ENCODE measurements at places on chromosomes 6 and 20. TPM values are rescaled to one million over a fixed set of nuclear protein-coding genes. Genes with fewer than 3 reads are reported as not detected.

Gene TMEM200A
- total RNA-seq: 0.59 TPM

Gene EYS
- total RNA-seq: 0.24 TPM

Gene PLCB4
- 20.5 TPM for total RNA-seq

Gene ISM1
- total RNA-seq: 1.0 TPM

Gene VSX1
- total RNA-seq: 0.54 TPM

Gene RAB44
- total RNA-seq: 0.11 TPM

Gene SAYSD1
- 6.7 TPM for total RNA-seq

Gene SAMD3
- total RNA-seq: 0.22 TPM

Gene ASIP
- total RNA-seq: 10.5 TPM

Gene FAM83C
- not detected for total RNA-seq

Gene SLC32A1
- total RNA-seq: not detected

Gene MLN
- total RNA-seq: not detected

Gene MSH5
- total RNA-seq: 1.7 TPM

Gene TCF21
- 2.0 TPM for total RNA-seq

Gene ANKRD66
- total RNA-seq: not detected

Gene ARHGAP18
- total RNA-seq: 3.5 TPM

Gene PLA2G7
- total RNA-seq: 0.46 TPM

Gene SALL4
- 0.08 TPM for total RNA-seq

Gene SLC2A10
- total RNA-seq: 2.7 TPM

Gene NRN1
- 10.4 TPM for total RNA-seq

Gene HCRTR2
- total RNA-seq: not detected

Gene PROKR2
- total RNA-seq: not detected

Gene MCM8
- 6.1 TPM for total RNA-seq

Gene SLC22A3
- total RNA-seq: 0.54 TPM

Gene HDGFL1
- not detected for total RNA-seq

Gene TRIM31
- total RNA-seq: not detected

Gene KCNG1
- total RNA-seq: 0.48 TPM

Gene RCAN2
- 281 TPM for total RNA-seq

Gene SPATA25
- total RNA-seq: 3.3 TPM

Gene FAM162B
- 2.7 TPM for total RNA-seq

Gene ELOVL2
- total RNA-seq: 1.8 TPM

Gene BIRC7
- 1.1 TPM for total RNA-seq

Gene AKAP12
- total RNA-seq: 15.4 TPM

Gene SNAI1
- total RNA-seq: 4.3 TPM

Gene DACT2
- total RNA-seq: 0.48 TPM

Gene CPNE5
- 6.7 TPM for total RNA-seq

Gene ADISSP
- total RNA-seq: 9.9 TPM

Gene MEI4
- not detected for total RNA-seq

Gene ATAT1
- 4.3 TPM for total RNA-seq

Gene DEF6
- 1.7 TPM for total RNA-seq

Gene SNAP91
- total RNA-seq: 1.4 TPM

Gene NKX2-2
- 0.11 TPM for total RNA-seq

Gene ARMC12
- total RNA-seq: 0.22 TPM

Gene JAG1
- total RNA-seq: 42.1 TPM

Gene LHFPL5
- not detected for total RNA-seq

Gene L3MBTL3
- total RNA-seq: 2.8 TPM
